ENCODE measurements at places on chromosomes 7 and 10.

DNA sequence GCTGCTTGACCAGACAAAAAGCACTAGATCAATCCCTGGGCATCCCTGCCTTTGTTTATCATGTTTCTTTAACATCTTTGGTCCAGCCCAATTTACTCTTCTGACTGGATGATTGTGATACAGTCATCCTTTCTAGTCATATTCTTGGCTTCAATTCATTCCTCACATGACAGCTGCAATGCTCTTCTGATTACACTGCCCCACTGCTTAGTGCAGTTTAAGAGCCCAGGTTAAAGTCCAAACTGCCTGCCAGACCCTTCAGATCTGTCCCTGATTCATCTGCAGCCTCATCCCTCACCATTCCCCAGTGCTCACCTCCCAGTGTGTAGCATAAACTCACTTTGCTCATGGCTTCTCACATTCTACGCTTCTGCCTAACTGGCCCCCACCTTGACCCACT is 383.8 kb downstream of the TNS3 start:
- no peak for DNase-seq

DNA sequence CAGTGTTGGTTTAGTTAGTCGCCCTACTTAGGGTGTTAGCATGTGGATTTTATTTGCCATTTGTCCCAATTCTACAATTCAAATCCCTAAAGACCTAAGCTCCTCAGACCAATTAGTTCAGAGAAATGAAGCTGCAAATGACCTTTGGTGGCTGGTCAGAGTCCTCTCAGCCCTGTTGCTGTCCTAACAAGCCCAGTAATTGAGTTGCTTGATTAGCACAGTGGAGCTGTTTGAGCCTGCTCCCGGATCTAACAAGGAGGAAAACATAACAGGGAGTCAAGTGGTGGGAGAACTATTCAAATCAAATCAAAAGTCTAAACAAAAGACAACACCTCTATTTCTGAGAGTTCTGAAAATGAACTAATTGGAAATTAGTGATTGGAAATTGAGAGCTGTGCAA is 22.1 kb downstream of the ZDHHC6 start:
- no peak for DNase-seq

DNA sequence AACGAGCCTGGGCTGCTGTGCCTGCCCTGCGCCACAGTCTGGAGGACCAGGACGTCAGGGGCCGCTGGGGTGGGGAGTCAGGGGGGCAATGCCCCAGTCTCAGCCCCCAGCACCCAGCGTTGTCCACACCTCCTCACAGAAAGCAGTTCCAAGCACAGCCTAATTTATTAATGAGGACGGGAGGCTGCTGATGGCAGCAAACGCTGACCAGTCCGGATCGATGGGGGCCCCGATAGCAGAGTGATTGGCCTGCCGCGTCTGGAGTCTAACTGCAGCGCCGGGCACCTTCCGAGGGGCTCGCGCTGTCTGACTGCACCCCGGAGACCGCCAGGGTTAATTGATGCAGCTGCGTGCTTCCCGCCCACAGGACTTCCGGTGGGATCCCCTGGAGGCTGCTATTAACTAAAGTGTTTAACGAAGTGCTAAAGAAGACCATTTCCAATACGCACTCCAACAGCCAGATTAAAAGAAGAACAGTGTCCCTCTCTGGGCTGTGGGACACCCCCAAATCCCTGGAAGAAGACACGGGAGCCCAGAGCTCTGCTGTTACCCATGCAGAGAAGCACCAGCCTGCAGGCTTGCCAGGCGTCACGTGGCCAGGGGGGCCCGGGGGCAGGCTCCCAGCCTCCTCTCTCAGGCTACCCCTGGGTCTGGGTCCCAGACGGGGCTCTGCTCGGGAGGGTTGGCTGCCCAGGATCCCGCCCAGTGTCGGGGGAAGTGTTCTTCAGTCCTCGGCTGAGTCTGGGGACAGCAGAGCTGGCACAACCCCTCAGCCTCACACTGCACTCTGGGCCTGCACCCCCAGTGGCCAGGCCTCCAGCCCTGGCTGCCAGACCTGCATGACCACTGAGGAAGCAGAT is 63.8 kb downstream of the MICALL2 start:
- DNase-seq: no peak

DNA sequence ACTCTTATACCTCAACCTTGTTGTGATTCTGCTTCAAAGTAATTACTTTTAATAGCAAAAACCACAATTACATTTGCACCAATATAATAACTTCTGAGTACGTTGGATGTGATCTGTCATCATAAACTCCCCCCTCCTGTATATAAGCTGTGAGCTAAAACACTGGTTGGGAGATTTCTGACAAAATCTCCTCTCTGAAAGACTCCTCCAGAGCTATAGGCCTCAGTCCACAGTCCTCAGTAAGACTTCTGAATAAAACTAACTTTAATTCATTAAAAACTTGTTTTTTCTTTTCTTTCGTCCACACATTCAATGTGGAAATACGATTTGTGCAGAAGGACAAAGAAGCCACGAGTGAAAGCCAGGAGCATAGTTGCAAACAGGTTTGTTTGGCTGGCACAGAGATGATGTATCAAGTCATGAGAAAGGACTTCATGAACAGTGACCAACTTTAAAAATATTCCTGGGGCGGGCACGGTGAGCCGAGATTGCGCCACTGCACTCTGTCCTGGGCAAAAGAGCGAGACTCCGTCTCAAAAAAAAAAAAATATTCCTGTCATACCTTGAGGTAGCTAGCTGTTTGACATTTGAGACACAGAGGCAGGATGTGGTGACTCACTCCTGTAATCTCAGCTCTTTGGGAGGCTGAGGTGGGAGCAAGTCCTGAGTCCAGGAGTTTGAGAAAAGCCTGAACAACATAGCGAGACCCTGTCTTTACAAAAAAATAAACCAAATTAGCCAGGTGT is 91.1 kb upstream of the ARHGAP21 start:
- peak; percentile 17 for DNase-seq

DNA sequence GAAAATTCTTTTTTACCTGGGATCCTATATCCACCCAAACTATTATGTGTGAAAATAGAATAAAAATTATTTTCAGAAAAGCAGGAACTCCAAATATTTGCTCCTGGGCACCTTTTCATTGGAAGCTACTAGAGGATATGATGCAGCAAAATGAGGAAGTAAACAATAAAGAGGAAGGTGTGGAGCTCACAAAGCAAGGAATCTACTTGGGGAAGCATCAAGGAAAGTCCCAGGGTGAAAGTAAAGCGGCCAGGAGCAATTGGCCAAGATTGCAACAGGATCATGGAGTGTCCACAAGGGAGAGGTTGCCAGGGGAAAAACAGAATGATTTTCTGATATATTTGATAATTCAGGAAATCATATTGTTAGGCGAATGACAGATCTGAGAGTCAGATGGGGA is 80.8 kb downstream of the CARD11 start:
- peak; percentile 19 for DNase-seq

DNA sequence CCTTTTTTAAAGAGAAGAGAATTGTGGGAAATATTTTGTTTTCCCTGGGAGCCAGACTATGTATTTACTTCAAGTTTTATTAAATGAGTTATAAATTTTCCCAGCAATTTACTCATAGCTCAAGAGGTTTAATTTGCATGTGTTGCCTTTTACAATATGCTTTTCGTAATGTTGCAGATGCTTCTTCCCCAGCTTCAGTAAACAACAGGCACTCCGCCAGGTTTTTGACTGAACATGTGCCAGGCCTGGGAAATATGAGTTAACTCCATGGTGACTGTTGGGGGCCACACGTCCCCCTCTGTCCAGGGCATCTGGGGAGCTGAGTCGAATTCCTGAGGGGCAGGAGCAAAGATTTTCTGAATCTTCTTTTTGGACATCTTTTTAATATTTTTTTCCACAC is 545.7 kb downstream of the LRMDA start:
- DNase-seq: no peak

DNA sequence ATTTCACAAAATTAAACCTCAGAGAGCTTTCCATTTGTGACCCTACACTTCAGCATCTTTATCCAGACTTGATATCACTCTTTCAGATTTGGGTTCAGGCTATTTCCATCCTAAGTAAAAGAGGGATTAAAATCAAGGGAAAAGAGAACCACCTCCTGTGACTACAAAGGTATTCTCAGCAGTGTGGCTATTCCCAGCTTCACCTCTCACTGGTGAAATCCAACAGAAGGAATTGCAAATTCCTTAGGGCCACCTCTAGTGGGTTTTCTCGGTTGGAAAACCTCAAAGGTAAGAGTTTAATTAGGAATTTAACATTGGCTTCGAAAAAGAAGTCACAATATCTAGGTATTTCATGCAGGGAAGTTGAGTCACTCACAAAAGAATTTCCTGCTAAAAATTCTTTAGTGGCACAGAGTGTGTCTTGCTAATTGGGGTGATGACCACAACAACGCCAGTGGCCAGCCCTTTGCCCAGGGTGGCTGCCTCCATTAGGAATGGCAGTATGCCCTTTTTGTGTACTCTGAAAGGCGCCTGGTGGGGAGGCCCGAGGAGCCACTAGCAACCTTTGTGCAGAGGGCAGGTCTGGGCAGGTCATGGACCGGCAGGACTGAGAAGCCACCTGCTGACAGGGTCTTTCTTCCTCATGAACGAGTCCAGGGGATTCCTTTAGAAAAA is 52.2 kb downstream of the SEM1 start:
- peak; percentile 41 for DNase-seq

DNA sequence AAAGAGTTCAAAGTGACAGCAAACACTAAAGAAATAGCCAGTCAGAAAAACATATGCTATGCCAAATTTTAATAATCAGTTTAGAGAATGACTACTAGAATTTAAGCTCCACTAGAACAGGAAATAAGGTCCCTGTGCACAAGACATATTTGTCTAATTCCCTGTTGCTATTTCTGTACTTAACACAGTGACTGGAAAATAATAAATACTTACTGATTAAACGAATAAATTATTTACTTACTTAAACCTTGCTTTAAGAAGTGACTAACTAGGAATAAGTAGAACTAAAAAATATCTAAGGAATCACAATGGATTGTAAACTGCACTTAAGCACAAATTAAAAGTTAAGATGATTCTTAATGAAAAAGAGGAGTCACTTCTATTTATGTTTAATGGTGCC is 22.3 kb downstream of the NPS start:
- DNase-seq: no peak

- DNase-seq: peak; percentile 85
Measured at GRCh38 chr7:16083931-16084330, 337.4 kb downstream of the CRPPA start.

GRCh38 chr10:54402576-54402975 is 398.5 kb downstream of the PCDH15 start:
- peak; percentile 53 for DNase-seq

DNA sequence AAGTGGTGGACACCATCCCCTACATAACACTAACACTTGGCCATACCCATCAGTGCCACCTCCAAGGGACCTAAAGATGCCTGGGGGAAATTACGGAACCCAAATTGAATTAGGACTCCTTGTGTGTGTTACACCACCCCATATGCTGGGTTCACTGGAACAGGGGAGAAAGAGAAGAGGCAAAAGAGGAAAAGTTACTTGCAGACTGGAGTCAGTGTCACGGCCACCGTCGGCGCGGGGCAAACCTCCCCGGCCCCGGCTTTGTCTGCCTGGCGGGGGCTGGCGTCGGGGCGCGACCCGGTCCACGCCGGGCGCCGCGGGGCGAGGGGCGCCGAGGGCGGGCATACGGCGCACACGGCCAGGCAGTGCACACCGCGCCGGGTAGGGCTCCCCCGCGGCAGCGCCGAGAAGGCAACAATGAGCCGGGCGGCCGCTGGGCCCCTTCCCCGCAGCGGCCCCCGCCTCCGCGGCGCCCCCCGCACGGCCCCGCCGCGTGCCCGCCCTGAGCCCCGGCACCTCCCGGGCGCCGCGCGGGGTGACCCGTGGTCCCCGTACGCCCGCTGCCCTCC is 171.1 kb downstream of the FAM107B start:
- no peak for DNase-seq

- DNase-seq: no peak
Measured at GRCh38 chr7:47266799-47267198, 315.1 kb downstream of the TNS3 start.

DNA sequence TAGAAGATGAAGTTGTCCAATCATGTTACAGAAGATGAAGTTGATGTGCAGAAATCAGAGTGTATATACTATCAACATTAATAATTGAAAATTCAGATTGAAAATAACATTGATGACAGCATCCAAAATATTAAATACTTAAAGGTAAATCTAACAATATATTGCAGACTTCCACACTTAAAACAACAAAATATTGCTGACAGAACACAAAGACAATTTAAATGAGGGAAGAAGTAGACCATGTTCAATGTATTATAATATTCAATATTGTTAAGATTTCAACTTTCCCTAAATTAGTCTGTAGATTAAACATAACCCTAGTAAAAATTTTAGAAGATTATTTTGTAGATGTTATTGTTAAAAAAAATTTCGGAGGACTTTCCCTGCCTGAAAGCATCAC is 151.9 kb downstream of the PON1 start:
- no peak for DNase-seq

- DNase-seq: no peak
Measured at GRCh38 chr10:47364366-47364765, 16.2 kb downstream of the RBP3 start.

DNA sequence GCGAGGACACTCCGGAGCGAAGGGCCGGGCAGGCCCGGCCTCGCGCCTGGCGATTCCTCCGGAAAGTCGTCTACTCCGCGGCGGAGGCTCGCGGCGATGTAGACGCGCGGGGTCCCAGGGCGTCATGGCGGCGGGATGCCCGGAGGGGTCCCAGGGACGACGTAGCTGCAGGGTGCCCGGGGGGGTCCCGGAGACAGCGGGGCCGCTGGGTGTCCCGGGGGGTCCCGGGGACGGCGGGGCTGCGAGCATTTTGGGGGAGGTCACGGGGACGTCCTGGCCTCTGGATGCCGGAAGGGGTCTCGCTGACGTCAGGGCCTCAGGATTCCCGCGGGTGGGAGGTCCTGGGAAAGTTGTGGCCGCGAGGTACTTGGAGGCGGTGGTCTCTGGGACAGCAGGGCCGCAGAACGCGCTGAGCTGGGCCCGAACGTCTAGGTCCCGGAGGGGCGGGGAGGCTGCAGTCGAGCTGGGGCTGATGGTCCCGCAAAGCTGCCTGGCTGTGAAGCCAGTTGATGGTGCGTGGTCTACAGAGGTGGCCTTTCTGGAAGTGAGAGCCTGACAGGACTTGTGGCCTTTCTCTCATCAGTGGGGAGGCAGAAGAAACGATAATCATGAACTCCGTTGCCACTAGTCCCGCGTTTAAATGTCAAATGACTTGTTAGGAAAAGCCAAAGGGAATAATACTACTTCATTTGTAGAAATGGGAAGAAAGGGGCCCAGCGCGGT is 637 bp downstream of the HSPA14 start:
- peak; percentile 46 for DNase-seq

GRCh38 chr10:4255751-4256150 is 470.7 kb upstream of the KLF6 start:
- no peak for DNase-seq

DNA sequence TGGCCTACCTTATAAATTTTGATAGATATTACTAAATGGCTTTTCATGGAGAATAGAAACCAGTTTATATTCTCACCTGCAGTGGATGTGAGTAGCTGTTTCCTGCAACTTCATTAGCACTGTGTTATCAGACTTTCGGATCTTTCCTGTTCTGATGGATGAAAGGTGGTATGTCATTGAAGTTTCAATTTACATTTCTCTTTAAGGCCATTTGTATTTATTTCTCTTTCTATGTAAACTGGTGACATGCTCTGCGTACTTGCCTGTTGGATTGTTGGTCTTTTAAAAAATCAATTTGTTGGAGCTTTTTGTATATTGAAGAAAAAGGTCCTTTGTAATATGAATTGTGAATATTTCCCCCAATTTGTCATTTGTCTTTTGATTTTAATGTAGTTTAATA is 95.8 kb upstream of the STRIP2 start:
- no peak for DNase-seq

Data from endothelial cell of umbilical vein (primary cell).